Neural progenitor cell (in vitro differentiated cells): ENCODE measurements at places on chromosomes 7 and 10. TPM values are rescaled to one million over a fixed set of nuclear protein-coding genes. Genes with fewer than 3 reads are reported as not detected.

The FLNC gene
- total RNA-seq, result 6.7 and 23.7 TPM in 2 replicates

The ZNF680 gene
- not detected in 2 replicates for total RNA-seq

The POLR1F gene
- 15.5 and 29.7 TPM in 2 replicates for total RNA-seq

The NPFFR1 gene
- 0.06 TPM in 1 of 2 replicates, not detected in the other for total RNA-seq

The AUTS2 gene
- 47.1 and 50.0 TPM in 2 replicates for total RNA-seq

The IMPDH1 gene
- total RNA-seq, result 17.0 and 30.8 TPM in 2 replicates

The DNTT gene
- not detected in 2 replicates for total RNA-seq

The PAPSS2 gene
- 4.0 and 6.0 TPM in 2 replicates for total RNA-seq

The RASSF4 gene
- total RNA-seq, result 3.1 and 9.7 TPM in 2 replicates

The ASB10 gene
- not detected in 2 replicates for total RNA-seq

The C7orf57 gene
- total RNA-seq, result not detected in 2 replicates

The OPN4 gene
- total RNA-seq, result not detected in 2 replicates

The NEUROG3 gene
- not detected in 2 replicates for total RNA-seq

The PHKG1 gene
- total RNA-seq, result not detected in 2 replicates

The SCART1 gene
- 0.49 and 1.1 TPM in 2 replicates for total RNA-seq

The AIMP2 gene
- total RNA-seq, result 38.4 and 52.1 TPM in 2 replicates

The CRYGN gene
- total RNA-seq, result 1.1 TPM in 1 of 2 replicates, not detected in the other

The KLF14 gene
- not detected in 2 replicates for total RNA-seq

The SPDYE9 gene
- total RNA-seq, result not detected in 2 replicates

The HUS1 gene
- total RNA-seq, result 31.2 and 48.7 TPM in 2 replicates

The TDRD1 gene
- 0.04 TPM in 1 of 2 replicates, not detected in the other for total RNA-seq

The SFR1 gene
- 15.5 and 18.2 TPM in 2 replicates for total RNA-seq

The ZNHIT1 gene
- 39.1 and 52.9 TPM in 2 replicates for total RNA-seq

The TMEM213 gene
- total RNA-seq, result not detected in 2 replicates

The MSS51 gene
- 1.4 and 2.2 TPM in 2 replicates for total RNA-seq

The HBP1 gene
- 71.7 and 121 TPM in 2 replicates for total RNA-seq

The CHN2 gene
- 6.6 and 7.7 TPM in 2 replicates for total RNA-seq

The CFAP69 gene
- total RNA-seq, result 2.2 and 4.8 TPM in 2 replicates

The GPR15LG gene
- not detected in 2 replicates for total RNA-seq

The OR2A42 gene
- 0.15 TPM in 1 of 2 replicates, not detected in the other for total RNA-seq

The MNX1 gene
- not detected in 2 replicates for total RNA-seq

The TMEM130 gene
- 1.0 and 2.3 TPM in 2 replicates for total RNA-seq

The OR6V1 gene
- not detected in 2 replicates for total RNA-seq

The ELN gene
- 0.47 and 1.1 TPM in 2 replicates for total RNA-seq

The AASS gene
- total RNA-seq, result 185 and 264 TPM in 2 replicates

The AKR1C8 gene
- total RNA-seq, result not detected in 2 replicates

The LAMB4 gene
- not detected in 2 replicates for total RNA-seq

The CYP3A5 gene
- not detected in 2 replicates for total RNA-seq

The ASIC3 gene
- total RNA-seq, result 1.6 TPM in 1 of 2 replicates, not detected in the other

The ZNF727 gene
- not detected in 2 replicates for total RNA-seq

The NME8 gene
- total RNA-seq, result 0.34 and 9.0 TPM in 2 replicates

The LUC7L2 gene
- total RNA-seq, result 77.5 and 111 TPM in 2 replicates

The HOXA4 gene
- not detected in 2 replicates for total RNA-seq

The PTPRZ1 gene
- total RNA-seq, result 119 and 154 TPM in 2 replicates

The PRRT4 gene
- 0.68 TPM in 1 of 2 replicates, not detected in the other for total RNA-seq

The UPF2 gene
- 19.6 and 33.2 TPM in 2 replicates for total RNA-seq

The C10orf90 gene
- not detected in 2 replicates for total RNA-seq

The OR9A4 gene
- 0.07 TPM in 1 of 2 replicates, not detected in the other for total RNA-seq

The GPR26 gene
- total RNA-seq, result not detected in 2 replicates

The SPDYE2 gene
- total RNA-seq, result not detected in 2 replicates

The BICC1 gene
- total RNA-seq, result 0.25 and 0.41 TPM in 2 replicates

The BHLHA15 gene
- 0.69 and 4.8 TPM in 2 replicates for total RNA-seq

The PVRIG gene
- not detected in 2 replicates for total RNA-seq

The MMRN2 gene
- 0.28 and 1.4 TPM in 2 replicates for total RNA-seq

The FBXO24 gene
- 1.2 and 2.5 TPM in 2 replicates for total RNA-seq

The SMKR1 gene
- total RNA-seq, result 0.53 and 0.56 TPM in 2 replicates
